ENCODE measurements at places on chromosomes 6 and 20. TPM values are rescaled to one million over a fixed set of nuclear protein-coding genes. Genes with fewer than 3 reads are reported as not detected.

DNA sequence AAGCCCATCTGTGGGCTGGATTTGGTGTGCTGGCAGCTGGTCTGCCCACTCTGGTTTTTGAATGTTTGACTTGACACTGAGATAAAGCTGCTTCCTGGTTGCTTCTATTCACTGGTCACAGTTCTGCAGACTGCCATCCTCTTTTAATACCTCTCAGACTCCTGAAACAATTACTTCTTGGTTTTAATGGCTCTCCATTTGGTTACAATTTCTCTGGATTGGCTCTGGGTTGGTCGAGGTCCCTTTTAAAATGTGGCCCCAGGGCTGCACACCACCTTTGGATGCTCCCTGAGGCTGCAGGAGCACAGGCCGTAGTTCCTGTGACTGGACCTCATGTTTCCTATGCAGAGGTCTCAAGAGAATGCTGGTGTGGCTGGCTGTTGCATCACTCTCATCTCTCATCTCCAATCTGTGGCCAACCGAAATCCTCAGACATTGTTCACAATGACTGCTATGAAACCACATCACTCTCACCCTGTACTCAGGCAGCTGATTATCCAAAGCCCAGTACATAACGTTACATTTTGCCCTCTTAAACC lies 98.5 kb downstream of the INSM1 start:
- ATAC-seq: peak; percentile 97

- ATAC-seq: no peak
Measured at GRCh38 chr6:80530103-80530502, 423.6 kb downstream of the BCKDHB start.

- no peak for ATAC-seq
Measured at GRCh38 chr6:123529058-123529457, 107.7 kb downstream of the TRDN start.

- ATAC-seq: peak; percentile 3
Measured at GRCh38 chr6:149450679-149451375, 34.0 kb downstream of the ZC3H12D start.

The TBXT gene
- not detected for total RNA-seq

- no peak for ATAC-seq
Measured at GRCh38 chr6:108982154-108983113, 112.2 kb downstream of the SESN1 start.

DNA sequence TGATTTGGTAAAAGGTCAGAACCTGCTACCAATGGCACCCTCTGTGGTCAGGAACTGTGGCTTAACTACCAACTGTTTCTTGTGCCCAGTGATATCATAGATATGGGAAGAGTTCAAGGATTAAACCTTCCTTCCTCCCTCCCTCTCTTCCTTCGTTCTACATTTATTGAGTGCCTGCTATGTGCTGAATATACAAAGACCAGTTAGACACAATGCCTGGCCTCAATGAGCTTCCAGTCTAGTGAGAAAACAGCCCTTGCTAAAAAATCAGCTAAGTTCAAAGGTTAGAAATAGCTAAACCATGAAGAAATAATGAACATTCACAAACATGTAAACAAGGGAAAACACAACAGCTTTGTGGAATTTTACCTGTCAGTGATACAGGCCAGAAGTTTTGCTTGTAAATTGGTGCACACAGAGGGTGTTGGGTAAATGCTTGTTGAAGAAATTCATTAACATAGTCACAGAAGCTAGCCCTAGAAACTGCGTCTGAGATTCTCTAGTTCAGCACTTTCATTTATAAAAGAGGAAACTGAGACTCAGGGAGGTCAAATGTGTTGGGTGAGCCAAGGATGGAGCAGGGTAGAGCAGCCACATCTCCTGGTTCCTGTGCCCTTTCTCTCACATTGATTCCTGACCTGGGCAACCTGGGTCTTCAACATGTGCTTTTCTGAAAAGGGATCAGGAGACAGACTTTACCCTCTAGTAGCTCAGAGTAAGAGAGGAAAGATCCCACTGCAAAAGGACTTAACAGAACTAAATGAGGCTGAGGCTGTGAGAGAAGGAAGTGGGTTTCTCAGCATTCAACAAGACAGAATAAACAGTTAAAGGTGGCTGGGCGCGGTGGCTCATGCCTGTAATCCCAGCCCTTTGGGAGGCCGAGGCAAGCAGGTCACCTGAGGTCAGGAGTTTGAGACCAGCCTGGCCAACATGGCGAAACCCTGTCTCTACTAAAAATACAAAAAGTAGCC lies 14.4 kb upstream of the FOXO3 start:
- no peak for ATAC-seq

GRCh38 chr6:2756241-2756640 lies 5.5 kb upstream of the MYLK4 start:
- ATAC-seq: no peak

The GJA10 gene
- total RNA-seq: not detected

DNA sequence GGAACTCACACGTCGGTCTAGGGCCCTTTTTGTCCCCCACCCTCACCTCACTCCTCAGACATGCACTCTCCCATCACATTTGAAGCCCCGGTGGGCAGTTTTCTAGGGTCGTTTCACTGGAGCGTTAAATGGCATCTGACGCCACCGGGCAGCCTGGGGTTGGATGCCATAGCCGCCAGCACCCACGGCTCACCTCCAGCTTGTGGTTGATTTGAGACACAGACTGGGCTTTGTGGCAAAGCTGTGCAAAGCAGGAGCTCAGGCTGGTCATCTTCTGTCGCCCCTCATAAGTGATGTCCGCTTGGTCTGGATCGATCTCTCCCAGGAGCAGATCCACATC lies 530 bp downstream of the GOPC start:
- peak; percentile 9 for ATAC-seq

- ATAC-seq: no peak
Measured at GRCh38 chr6:170013815-170014214, 262.4 kb downstream of the ERMARD start.

DNA sequence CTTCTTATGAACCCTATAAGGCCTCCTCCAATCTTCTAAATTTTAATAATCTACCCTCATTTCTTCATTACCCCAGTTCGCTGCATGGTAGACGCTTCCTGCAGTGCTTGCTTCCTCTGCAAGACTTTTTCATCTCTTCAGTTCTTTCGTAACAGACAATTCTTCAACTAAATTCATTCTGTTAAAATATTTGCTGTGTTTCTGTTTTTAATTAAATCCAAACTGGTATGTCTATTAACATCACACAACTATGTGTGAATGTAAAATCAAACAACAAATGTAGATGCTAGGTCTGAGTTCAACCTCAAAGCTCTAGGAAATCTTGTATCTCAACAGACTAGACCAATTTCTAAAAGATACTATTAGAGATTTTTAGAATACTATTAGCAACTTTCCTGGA lies 199.3 kb downstream of the RNGTT start:
- no peak for ATAC-seq

DNA sequence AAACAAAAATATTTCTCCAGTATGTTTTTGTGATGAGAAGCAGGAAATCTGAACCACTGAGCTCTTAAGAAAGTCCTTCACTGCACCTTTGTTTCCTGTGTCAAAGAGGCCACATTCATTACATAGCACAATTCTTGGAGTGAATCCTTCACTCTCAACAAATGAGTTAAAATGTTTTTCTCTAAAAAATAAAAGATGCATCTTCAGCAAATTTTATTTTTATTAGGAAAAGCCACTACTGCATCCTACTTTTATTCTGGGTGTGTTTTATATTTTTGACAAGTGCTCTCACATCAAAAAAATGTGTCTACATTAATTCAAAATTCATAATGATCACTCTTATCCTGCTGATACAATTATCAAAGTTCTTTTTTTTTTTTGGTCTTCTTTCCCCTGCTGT lies 76.3 kb downstream of the PLCB4 start:
- ATAC-seq: no peak

DNA sequence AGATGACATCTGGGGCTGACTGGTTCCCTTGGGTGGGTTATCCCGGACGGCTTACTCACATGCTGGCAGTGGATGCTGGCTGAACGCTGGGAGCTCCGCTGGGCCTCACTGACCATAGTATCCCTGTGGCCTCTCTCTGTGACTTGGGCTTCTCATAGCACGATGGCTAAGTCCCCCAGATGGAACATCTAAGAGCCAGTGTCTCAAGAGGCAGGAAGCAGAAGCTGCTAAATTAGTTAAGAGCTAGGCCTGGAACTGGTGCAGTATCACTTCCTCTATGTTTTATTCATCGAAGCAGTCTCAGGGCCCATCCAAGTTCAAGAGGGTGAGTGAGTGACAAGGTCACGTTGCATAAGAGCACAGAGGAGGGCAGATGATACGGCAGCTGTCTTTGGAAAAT lies 116.5 kb upstream of the LAMP5 start:
- no peak for ATAC-seq

The SLPI gene
- not detected for total RNA-seq

The MLN gene
- not detected for total RNA-seq

DNA sequence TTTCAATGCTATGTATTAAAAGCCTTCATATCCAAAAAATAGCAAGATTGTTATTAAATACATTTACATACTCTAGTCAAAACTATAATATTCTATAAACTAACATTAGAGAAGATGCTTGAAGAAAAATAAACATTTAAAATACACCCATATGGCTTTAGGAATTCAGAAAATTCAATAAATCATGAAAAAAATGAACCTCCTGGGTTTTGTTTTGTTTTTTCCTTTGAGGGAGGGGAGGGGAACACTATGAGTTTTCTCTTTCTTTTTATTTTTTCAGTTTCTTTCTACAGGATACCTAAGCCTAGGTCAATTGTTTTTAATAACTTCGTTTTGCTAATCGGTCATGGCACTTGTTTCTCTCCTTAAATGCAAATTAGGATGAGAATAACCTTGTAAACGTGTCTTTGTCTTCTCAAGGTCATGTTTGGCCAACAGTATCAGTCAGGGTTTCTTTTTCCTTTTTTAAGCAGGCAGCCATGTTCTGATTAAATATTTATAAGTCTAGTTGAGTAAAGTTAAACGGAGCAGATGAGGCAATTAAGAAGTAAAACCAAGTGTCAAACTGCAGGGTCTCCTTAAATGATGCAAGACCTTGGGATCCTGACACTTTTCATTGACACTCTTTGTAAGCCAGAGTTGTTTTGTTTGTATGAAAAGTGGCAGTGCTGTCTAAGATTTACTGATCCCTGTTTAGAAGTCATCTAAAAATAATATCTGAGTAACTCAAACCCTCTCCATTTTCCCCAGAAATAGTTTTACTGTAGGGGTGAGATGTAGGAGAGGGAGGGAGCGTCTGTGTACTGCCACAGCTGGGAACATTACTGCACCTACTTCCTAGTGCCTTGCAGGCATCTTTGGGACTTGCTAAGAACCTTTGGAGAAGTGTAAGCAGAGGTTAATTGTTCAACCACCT lies 392.3 kb downstream of the PLCB1 start:
- ATAC-seq: no peak

DNA sequence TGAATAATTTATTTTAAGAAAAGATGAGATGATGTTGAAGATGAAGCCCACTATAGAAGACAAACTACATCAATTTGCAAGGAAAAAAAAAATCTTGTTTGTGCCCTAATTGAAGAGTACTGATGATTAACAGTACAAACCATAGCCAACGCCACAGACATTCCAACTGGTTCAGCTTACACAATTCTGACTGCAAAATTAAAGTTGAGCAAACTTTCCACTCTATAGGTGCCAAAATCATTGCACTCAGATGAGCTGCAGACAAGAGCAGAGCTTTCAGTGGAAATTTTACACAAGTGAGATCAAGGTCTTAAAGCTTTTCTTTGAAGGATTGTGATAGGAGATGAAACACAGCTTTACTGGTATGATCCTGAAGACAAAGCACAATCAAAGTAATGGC lies 85.3 kb downstream of the OGFRL1 start:
- no peak for ATAC-seq

DNA sequence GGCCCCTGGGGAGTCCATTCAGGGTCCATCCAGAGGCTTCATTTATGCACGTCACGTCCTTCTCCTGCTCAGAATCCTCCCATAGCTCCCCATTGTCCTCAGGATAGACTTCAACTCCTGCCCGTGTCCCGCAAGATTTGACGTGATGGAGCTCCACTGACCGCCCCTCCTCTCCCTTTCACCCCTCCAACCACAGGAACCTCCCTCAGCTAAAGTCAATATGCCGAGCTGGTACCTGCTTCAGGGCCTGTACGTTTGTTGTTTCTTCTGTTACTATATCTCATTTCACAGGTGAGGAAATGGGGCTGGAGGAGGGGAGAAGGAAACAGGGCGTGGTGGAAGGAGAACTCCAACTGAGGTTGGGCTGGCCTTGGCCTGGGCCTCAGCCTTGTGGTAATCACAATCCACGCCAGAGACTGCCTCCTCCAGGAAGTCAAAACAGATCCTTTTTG lies 38.6 kb downstream of the CEBPB start:
- ATAC-seq: no peak

- ATAC-seq: peak; percentile 69
Measured at GRCh38 chr6:149445095-149445466, 39.7 kb downstream of the ZC3H12D start.

DNA sequence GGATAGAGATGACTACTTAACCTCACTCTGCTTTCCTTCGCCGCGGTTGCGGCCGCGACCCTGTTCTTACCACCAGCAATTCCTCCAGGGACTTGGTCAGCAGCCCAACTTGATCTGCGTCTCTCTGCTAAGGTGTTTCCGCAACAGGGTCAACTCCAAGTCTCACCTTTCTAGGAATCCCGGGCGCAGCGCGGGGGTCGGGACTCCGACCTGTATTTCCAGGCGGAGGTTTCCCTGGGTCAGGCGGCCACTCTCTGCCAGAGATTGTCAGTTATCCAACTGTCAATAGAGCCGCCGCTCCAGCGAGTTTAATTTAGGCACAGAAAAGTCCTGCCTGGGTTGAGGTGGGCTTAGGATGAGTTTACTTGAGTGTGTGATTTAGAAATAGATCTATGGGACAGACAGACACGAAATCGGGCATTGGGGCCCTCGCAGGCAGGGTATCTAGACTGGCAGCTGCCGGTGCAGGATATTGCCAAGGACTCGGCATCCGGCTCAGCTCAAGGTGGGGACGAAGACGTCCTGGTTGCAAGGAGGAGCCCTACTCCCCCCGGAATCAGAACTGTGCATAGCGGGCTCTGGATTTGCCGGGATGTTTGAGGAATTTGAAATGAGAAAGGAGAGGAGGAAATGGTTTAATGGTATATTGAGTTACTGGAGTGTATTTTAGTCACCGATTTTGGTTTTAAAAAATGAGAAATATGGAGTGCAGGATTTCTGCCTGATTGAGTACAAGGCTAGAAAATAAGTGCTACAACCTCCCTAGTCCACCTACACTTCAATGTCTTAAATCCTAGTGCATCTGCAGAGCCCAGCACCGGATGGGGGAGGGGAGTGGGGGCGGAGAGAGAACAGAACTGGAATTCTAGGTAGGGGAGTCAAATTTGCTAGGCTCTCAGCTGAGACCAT lies 23.7 kb downstream of the POM121L2 start:
- ATAC-seq: no peak

DNA sequence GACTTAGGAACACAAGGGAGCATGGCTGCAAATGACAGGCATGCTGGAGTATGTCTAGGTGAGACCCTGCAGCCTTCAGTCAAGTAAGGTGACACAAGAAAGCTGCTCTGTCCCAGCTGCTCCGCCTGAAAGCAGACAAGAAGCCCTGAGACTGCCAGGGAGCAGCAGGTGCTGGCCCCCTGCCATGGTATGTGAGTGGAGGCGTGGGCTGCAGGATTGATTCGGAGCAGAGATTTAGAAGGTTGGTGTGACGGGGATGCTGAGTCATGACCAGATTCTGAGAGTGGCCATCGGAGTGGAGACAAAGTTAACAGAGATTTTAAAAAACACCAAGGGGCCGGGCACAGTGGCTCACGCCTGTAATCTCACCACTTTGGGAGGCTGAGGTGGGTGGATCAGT lies 17.8 kb downstream of the LRP11 start:
- no peak for ATAC-seq

The TMEM244 gene
- not detected for total RNA-seq

GRCh38 chr20:6692566-6693173 lies 74.8 kb upstream of the BMP2 start:
- ATAC-seq: no peak

- no peak for ATAC-seq
Measured at GRCh38 chr6:19812512-19813119, 24.6 kb upstream of the ID4 start.

The NRSN1 gene
- total RNA-seq: not detected

All from activated T-helper 17 cell treated with anti-CD3 and anti-CD28 coated beads, Interleukin-2, amount 50 U/mL, for 72 hours (primary cell).